ENCODE measurements at places on chromosomes 2 and 18.

GRCh38 chr2:76642129-76642528, 880.0 kb downstream of the LRRTM4 start:
- DNase-seq: no peak

DNA sequence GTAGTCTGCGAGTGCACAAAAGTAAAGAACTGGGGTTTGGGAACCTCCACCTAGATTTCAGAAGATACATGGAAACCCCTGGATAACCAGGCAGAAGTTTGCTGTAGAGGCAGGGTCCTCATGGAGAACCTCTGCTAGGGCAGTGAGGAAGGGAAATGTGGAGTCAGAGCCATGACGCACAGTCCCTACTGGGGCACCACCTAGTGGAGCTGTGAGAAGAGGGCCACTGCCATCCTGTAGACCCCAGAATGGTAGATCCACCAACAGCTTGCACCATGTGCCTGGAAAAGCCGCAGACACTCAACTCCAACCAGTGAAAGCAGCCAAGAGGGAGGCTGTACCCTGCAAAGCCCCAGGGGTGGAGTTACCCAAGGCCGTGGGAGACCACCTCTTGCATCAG, 206.4 kb downstream of the PIEZO2 start:
- DNase-seq: no peak

DNA sequence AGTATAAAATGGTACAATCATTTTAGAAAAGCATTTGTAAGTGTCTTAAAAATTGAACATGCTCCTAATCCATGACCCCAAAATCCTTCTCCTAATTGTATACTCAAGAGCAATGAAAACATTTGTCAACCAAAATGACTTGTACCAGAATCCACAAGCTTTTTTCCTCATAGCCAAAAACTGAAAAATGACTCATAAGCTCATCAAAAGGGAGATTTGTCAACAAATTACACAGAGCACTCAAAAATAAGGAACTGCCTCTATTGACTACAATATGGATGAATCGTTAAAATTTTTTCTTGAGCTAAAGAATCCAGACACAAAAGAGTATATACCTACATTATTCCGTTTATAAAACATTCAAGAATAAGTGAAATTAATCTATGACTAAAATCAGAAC, 544.8 kb downstream of the ARHGAP15 start:
- DNase-seq: no peak

GRCh38 chr2:105734762-105735538, 9.8 kb upstream of the NCK2 start:
- peak; percentile 23 for DNase-seq

GRCh38 chr18:23737578-23737977, 48.3 kb downstream of the LAMA3 start:
- no peak for DNase-seq

DNA sequence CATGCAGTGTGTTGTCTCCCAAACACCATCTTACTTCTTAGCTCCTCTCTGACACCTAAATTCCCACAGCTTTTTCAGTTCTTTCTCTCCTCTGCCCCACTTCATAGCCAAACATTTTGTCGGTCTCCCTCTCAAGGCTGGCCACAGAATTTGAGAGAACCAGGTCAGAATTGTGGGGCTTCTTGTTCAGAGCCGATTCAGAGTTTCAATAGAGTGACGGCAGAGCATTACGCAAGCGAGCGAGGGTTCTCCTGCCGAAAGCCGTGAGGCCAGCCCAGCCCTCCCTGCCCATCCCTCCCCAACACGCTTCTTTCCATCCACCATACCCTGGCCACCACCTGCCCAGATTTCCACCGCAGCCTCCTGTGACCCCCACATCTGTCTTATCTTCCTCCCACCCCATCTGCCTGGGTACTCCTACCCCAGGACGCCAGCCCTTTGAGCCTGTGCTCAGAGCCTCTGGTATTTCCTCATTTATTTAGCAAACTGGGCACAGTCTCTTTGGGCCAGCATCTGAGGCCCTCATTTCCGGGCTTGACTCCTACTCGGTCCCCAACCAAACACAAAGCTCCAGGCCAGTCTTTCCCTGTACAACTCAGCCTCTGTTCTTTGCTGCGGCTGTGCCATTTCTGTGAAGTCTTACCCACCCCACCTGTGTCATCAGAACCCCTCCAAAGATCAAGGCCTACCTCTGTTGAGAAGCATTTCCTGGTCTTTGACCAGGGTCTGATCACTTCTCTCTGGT, 70.0 kb upstream of the MAP4K4 start:
- DNase-seq: no peak

- DNase-seq: peak; percentile 28
Measured at GRCh38 chr2:196233021-196233804, 61.8 kb upstream of the STK17B start.

DNA sequence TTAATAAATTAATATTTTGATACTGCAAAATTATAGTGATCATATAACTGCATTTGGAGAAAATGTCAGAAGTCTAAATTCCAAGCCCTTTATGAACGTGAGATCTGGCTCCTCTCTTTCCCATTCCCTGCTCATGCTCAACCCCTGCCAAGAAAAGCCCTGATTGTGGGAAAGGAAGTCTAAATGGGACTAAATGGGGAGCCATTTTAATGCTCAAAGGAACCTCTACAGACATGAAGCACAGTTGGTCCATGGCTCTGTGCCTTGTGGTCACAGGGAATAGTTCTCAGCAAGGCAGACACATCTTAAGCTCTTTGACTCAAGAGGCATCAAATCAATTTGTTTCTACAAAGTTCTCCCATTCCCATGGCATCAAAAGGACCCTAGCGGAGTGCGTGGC, 29.3 kb upstream of the INSIG2 start:
- peak; percentile 71 for DNase-seq

DNA sequence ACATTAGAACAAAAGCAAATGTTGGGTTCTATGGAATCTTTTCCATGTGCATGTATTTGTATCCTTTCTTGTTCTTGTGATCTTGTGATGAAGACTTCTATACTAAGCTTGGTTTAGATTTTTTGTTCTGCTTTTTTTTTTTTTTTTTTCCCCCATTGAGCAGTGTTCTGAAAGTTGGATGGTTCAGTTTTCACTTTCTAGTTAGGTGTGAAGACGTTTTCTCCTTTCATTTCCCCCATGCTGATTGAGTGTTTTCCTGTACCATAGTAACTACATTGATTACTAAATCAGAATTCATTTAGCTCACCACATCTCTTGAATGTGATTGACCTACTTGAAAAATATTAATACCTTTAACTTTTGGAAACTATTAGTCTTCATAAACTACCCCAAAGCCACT, 34.1 kb downstream of the NOP58 start:
- DNase-seq: no peak

DNA sequence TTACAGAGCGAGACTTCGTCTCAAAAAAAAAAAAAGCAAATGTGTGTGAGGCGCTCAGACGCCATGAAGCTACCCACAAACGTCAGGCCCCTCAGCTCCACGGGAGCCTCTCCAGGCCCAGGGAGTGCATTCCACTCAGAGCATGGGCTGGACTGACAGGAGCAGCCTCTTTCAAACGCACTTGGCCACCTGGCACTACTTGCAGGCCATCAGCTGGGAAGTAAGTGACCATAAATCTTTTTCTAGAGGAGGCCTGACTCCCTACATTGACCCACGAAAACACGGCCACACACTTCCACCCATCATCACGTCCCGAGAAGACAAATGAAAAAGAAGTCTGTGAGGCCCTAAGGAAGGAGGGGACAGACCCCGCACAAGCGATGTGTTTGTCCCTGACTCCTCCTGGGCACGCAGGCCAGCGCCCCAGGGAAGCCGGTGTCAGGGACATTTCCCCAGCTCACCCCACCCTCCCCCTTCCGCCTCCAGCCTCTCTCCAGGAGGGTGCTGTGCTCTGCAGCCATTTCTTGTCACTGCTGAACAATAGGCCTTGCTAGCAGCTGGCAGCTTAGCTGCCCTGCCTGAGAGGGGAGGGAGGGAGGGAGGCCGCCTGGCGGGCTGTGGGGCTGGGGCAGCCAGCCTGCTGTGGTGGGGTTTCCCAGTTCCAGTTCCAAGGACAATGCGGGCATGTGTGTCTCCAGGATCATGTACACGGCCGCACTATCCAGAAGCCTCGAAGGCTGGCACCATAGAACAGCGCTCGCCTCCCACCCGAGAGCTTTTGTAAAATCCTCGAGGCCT, 26.6 kb downstream of the SERTAD2 start:
- DNase-seq: no peak

DNA sequence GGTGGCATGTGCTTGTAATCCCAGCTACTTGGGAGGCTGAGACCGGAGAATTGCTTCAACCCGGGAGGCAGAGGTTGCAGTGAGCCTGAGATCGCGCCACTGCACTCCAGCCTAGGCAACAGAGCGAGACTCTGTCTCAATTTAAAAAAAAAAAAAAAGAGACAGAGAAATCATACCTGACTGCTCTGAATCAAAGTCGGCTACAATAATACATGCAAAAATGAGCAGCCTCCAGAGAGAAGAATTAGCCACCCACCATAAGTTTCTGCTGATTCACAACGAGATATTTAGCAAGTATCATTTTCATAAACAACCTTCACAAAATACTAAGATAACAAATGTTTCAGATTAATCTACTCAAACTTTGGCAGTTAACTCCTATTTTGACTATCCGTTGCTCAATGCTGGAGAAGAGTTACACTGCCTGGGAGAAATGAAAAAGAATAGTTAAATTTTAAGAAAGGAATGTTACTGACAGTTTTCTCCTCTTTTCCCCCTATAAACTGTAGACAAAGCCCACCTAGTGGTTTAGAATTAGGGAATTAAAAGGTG, 1.5 kb downstream of the OSBPL1A start:
- DNase-seq: no peak

- no peak for DNase-seq
Measured at GRCh38 chr2:160363961-160364360, 129.6 kb downstream of the RBMS1 start.

DNA sequence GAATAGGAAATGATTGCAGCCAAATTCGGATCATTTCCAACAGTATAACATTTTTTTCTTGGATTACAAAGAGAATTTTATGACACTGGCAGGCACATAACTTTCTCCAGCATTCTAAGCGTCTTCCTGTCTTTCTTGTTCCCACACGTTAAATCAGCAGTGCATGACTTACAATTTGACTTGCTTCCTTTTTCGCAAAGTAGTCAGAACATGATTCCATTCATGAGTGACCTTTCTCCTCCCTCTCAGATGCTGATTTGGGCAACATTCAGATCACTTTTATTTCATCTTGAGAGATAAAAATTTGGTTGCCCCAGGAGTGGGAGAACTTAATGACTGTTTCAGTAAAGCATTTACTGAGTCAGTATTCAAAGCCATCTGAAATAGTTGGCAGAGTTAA, 858.7 kb upstream of the ACVR2A start:
- no peak for DNase-seq

GRCh38 chr2:239540174-239540573, 139.4 kb upstream of the HDAC4 start:
- DNase-seq: no peak

- DNase-seq: no peak
Measured at GRCh38 chr18:44424645-44425035, 256.0 kb upstream of the SETBP1 start.

DNA sequence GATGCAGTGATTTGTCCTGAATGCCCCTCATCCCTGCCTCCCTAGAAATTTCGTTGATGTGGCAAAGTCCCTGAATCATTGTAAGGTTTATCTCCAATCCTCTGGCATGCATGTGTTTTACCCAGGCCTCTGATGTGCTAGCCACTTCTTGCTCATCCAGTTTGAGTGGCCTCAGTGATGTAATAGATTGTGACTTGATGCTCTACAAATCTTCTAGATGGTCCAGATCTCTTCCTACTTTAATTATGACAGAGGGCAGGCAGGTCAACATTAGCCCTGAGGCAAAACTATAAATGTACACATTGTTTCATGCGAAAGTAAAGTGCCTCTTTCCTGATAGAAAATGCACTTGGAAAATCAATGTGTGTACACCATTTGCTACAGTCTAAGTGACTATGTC, 54.5 kb downstream of the LONRF2 start:
- DNase-seq: no peak

- peak; percentile 7 for DNase-seq
Measured at GRCh38 chr2:171923206-171923605, 945 bp downstream of the HAT1 start.

GRCh38 chr2:202780514-202781021, 91.0 kb downstream of the ICA1L start:
- DNase-seq: peak; percentile 16

GRCh38 chr2:230904856-230905447, 20.1 kb downstream of the GPR55 start:
- DNase-seq: no peak

GRCh38 chr2:26861610-26862224, 13.8 kb downstream of the DPYSL5 start:
- DNase-seq: no peak

DNA sequence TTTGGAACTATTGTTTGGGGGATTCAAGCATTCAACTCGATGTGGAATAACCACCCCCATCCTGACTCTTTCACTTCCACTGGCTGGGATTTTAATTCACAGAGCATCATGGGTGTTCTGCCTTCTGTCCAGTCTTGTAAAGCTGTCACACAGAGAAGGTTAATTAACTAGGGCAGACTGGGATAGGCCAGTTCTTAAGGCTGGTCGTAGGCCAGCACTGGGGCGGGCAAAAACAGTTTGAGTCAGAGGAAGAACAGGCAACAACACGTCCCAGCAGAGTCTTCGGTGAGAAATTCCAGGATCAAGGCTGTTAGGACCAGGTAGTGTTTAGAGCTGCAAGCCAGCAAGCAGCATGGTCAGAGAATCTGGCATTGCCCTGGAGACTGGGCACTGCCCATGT, 4.0 kb upstream of the RNF152 start:
- DNase-seq: no peak

GRCh38 chr2:47223980-47224379, 68.9 kb upstream of the STPG4 start:
- DNase-seq: no peak

DNA sequence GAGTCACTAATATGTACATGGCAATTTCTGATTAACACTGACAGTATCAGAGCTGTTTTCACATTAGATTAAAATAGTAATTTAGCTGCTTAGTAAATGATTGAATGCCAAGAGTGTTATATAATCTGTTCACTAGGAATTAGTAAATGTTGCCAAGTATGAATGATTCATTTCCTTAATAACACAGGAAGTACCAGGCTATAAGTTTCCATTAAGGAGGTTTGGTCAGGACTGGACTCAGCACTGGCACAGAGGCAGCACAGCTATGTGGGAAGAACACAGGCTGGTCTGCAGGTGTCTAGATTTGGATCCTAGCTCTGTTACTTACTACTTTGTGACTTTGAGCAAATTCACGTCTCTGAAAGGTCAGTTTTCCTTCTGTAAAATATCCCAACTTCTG, 97.2 kb downstream of the TDRD15 start:
- no peak for DNase-seq

DNA sequence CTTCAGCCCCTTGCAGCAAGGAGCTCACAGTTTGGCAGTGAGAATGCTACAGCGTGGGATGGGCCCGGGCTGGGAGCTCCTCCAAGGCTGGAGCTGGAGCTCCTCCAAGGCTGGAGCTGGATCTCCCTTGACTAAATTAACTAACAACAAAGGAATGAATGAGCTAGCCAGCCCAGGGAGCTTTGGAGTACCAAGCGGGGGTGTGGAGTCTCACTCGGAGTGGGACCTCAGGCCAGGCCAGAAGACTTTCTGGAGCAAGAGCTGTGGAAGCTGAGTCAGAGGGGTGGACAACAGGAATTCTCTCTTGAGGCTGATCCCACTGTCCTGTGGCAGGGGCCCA, 244.7 kb upstream of the HS6ST1 start:
- peak; percentile 97 for DNase-seq

- DNase-seq: no peak
Measured at GRCh38 chr2:209936106-209936666, 66.3 kb upstream of the RPE start.
